ENCODE measurements at places on chromosomes 7 and 10.

- no peak for DNase-seq
Observed at GRCh38 chr10:99394761-99395386, 35.5 kb downstream of the GOT1 start.

GRCh38 chr10:74543276-74543675 is 283.1 kb upstream of the KAT6B start:
- DNase-seq, result no peak

DNA sequence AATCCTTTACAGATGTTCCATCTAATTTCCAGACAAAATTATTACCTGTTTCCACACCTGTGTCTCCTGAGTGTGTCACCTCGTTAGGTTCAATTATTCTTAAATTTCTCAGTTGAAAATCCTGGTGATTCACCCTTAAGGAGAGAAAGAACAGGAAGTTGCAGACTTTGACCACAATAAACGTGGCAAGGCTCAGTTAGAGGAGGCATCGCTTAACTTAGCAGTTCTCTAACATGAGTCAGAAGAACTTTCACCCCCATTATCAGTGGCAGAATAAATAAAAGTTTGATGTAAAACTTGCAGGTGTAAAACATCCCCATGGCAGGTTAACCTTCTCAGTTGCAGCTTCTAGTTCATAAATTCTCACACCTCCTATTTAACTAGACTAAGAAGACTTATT is 8.3 kb downstream of the XPNPEP1 start:
- no peak for DNase-seq

GRCh38 chr10:48976196-48976595 is 36.6 kb upstream of the LRRC18 start:
- peak; percentile 2 for DNase-seq

GRCh38 chr10:23157691-23158369 is 34.3 kb upstream of the PTF1A start:
- DNase-seq, result peak; percentile 34

DNA sequence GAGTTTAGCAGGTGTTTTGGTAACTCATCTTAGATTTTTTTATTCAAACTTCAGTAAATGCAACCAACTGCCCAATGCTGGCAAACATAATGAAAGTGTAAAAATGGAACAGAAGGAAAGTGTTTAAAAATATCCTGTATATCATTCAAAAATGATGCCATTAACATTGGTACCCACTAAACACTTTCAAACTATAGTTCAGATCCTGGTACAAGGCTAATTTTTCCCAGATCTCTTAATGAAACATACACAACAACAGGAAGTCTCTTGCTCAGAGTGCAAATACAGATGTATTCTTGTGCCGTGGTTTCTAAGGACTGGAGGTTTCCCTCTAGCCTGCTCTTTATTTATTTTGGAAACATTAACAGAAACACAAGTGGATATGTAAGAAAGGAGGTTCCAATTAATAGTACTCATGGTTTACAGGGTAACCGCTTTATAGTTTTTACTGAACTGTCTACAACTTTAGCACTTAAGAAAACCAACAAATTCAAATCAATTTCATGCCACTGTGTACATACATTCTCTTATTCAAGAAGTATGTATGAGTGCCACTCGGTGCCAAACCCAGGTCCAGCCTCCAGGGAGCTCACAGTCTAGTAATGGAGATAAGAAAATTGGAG is 176.0 kb upstream of the AKR1E2 start:
- no peak for DNase-seq

DNA sequence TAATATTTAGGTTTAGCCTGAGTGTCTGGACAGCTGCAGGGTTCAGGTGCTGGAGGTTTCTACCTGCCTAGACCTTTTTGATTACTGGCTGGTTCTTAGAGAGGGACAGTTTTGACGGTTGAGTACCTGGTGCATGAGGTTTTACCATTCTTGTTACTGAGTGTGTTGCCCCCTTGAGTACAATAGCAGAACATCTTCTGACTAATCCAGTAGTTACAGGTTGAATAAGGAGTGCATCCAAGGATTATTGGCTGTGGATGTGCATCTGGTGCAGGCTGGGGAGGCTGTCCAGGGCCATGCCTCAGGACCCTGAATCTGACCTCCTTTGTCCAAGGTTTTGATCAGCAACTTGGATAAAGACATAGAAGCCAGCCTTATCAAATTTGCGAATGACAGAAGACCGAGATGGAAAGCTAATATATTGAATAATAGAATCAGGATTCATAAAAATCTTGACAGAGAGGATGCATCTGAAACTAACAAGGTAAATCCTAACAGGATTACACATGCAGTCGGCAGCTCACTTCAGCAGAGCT is 23.1 kb downstream of the PLPP4 start:
- DNase-seq, result no peak

GRCh38 chr7:30922596-30922995 is 10.9 kb downstream of the AQP1 start:
- DNase-seq, result no peak

- no peak for DNase-seq
Observed at GRCh38 chr10:97384641-97385040, 16.5 kb downstream of the RRP12 start.

GRCh38 chr7:24721481-24722001 is 35.7 kb downstream of the GSDME start:
- DNase-seq, result no peak

DNA sequence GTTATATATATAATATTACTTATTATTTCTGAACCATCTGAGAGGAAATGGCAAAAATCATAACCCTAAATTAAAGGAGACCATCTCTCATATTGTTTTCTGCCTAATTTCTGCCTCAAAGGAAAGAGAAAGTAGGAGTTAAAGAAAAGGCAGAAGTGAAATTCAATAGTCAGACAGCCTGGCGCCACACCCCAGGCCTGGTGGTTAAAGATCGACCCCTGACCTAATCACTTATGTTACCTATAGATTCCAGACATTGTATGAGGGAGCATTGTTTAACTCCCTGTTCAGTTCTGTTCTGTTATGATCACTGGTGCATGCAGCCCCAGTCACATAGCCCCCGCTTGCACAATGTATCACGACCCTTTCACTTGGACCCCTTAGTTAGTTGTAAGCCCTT is 24.9 kb upstream of the CHST3 start:
- no peak for DNase-seq

DNA sequence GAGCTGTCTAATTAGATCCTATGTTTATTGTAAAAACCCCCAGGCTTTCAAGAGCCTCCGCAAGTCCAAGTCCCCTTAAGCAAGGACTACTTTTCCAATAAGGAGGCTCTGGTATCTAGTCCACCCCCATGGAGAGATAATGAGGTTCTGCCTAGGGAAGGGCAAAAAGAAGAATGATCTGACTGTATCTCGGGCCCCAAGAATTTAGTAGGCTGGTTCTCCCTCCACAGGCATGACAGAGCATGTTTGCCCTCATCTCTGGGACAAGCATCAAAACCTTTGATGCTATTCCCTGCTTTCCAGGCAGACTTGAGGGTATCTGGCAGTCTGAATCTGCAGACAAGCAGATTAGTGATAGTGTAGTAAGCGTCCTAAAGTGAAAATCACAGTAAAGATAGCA is 19.0 kb downstream of the ABCB1 start:
- DNase-seq, result no peak

GRCh38 chr10:1358860-1359625 is 302.9 kb downstream of the WDR37 start:
- DNase-seq, result no peak

- DNase-seq, result no peak
Observed at GRCh38 chr10:77016278-77016815, 621.3 kb downstream of the KCNMA1 start.

- no peak for DNase-seq
Observed at GRCh38 chr7:101245147-101245668, 327 bp upstream of the FIS1 start.

DNA sequence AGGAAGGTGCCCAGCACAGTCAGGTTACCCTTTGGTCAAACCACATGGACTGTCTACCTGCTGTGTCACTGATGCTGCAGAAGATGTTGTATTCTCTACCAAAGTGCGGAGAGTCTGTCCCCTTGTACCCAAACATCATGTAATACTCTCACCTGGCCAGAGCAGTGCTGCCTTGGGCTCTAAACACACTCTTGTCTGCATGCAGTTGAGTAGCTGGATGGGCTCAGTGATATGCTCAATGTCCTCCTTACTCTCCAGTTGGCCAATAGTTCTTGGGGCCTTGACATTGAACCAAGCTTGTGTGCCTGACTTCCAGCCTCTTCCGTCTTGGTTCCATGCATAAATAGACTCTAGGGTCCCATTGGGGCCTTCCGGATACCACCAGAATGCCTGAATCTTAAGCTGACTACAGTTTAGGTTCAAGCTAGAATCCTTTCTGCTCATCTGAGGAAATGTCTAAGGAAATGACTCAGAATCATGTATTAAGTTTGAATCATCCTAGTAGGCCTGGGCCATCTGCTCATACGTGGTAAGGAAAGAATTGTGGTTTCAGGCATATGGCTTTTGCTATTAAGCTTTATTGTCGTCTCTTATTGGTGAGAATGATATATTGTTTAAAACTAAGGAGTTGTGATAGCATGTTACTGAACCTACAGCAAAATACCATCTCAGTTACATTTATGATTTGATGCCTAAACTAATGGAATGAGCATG is 118.0 kb downstream of the OTUD1 start:
- no peak for DNase-seq

- peak; percentile 14 for DNase-seq
Observed at GRCh38 chr10:63573068-63573697, 52.0 kb downstream of the REEP3 start.

- no peak for DNase-seq
Observed at GRCh38 chr7:95933618-95934017, 161.3 kb downstream of the DYNC1I1 start.

GRCh38 chr7:157329447-157329846 is 7.4 kb upstream of the DNAJB6 start:
- no peak for DNase-seq

DNA sequence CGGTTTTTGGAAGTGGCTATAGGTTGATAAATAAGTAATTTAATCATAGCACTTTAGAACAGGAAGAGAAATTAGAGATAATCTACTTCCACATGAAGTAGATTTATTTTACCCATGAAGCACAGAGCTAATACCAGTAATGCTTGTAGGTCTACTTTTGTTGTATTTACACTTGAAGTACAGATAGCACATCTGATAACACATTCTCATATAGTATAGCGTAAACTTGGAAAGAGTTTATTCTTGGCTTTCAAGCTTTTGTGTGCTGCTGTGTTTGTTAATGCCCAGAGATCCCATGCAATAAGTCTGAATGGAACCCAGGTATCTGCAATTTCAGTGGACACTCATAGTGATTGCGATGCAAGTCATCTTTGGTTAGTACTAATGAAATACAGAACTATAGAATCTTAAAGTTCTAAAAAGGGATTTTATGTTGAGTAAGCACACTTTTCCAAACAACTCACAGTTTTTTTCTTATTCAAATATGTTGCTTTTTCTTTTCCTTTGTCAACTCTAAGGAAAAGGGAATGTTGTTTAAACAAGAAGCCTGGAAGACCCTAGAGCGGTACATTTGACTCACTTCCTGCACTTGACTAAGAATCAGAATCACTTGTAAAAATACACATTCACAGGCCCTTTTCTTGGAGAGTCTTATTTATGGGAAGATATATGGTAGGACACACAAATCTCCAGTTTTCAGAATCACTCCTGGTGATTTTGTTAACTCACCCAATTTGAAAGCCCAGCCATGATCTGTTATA is 105.8 kb downstream of the GNAI1 start:
- no peak for DNase-seq

GRCh38 chr10:108583877-108584276 is 1339.4 kb downstream of the XPNPEP1 start:
- DNase-seq, result no peak

GRCh38 chr7:90613088-90613498 is 17.0 kb downstream of the CDK14 start:
- DNase-seq, result peak; percentile 52

- DNase-seq, result no peak
Observed at GRCh38 chr10:113620936-113621335, 42.9 kb downstream of the NRAP start.

GRCh38 chr10:105650306-105650705 is 1009.2 kb downstream of the SORCS3 start:
- no peak for DNase-seq

DNA sequence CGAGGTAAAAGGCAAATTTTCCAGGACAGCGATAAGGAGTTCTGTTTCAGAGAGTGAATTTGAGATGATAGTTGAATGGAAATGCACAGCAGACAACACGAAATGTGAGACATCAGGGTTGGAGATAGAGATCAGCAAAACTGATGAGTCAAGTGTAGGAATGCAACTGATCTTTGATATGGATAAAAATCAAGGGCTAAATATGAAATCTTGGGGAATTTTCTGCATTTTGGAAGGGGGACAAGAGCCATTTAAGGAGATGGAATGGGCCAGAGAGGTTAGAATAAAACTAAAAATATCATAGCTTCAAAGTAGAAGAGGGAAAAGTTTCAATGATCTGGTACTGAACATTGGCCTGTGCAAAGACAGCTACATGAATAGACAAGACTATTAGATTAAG is 11.5 kb downstream of the CISD1 start:
- DNase-seq, result no peak

- no peak for DNase-seq
Observed at GRCh38 chr7:39045231-39045630, 67.5 kb downstream of the POU6F2 start.

DNA sequence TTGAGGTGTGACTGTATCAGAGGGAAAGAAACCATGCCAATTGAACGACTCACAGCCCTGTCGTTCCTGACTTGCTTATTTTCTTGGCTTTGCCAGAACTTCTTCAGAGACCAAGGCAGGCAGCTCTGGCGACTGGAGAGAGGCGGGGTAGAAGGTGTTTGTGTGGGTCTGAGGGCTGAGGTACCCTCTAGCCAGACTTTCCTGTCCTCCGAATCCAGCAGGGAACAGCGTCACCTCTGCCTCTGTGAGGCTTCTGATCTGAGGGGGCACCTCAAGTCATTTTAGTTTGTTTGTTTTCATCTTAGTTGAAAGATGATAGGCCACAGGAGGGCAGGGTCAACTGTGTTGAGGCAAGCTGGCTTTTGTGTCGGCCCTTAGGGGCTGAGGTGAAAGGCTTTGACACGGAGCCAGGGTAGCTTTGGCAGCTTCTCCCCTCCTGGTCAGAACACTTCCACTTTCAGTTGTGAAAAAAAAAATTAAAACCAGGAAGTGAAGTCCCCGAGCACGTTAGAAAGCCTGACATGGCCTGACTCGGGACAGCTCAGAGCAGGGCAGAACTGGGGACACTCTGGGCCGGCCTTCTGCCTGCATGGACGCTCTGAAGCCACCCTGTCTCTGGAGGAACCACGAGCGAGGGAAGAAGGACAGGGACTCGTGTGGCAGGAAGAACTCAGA is 1.9 kb downstream of the ACSL5 start:
- DNase-seq, result no peak

DNA sequence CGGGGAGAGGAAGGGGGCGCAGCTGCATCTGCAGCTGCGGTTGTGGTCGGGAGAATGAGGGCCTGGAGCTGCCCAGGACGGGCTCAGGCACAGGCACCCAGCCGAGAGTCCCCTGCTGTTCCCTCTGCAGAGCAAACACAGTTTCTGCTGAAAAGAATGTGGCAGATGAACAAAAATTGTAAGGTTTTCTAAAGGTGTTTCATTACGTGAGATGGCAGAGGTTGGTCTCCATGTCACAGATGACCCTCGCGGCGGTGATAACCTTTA is 456.2 kb downstream of the DNAJB6 start:
- DNase-seq, result no peak

Measured in NCI-H526 treated with DMSO at 0.1 percent for 48 hours (cell line).